HepG2 (cell line): ENCODE measurements at places on chromosomes 4 and X. TPM values are rescaled to one million over a fixed set of nuclear protein-coding genes. Genes with fewer than 3 reads are reported as not detected.
A peak's percentile ranks its signal among the peaks of the same experiment; 100 is the strongest.

GRCh38 chr4:77800483-77801259 lies 18.5 kb downstream of the CNOT6L start:
- no peak for DNase-seq

DNA sequence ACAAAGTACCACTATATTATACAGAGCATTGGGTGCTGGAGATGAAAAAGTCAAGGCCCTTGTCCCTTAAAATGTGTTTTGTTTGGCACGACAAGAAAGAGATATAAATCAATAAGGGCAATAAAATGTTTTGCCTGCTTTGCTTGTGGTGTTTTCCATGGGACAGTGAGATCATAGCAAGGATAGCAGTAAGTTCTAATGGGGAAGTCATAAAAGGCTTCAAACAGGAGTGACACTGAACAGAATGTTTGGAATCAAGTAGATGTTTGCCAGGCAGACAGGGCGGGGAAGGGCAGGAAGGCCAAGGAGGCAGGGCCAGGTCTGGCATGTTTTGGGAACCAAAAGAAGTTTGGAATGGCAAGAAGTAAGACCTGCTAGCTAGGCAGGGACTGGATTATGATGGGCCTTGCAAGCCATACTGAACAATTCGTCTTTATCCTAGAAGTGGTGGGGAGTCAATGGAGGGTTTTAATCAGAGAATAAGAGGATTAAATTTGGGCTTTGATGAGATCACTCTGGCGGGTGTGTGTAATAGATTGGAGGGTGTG lies 16.4 kb downstream of the FGF2 start:
- no peak for DNase-seq

DNA sequence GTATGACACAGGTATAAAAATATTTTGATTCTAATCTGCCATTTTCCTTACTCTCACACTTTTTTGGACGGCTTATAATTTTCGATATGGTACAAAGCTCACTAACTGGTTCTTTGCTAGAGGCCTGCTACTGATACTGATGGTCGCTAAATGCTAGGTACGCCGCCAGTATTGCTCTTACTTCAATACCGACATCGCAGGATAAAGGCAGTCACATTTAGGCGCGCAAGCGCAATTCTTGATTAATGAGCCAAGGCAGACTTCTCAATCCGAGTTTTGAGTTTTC lies 557 bp upstream of the USP38 start:
- DNase-seq: no peak

GRCh38 chr4:145613566-145614232 lies 5.5 kb upstream of the MMAA start:
- no peak for DNase-seq

DNA sequence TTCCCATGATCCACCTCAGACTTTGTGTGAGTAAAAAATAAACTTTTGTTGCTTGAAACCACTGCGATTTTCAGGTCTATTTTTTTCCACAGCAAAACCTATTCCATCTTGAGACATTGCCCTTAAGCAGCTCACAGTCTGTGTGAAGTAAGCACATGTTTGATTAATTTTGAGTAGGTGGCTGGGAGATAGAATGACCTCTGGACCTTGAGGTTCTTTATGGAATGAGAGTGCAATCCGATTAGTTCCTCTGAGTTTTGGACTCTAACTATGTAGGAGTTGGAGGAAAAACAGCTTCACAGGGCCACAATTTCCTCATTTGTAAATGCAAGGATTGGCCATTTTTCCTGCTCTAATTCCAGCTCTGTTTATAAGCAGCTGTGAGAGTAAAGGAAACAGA lies 234.1 kb upstream of the IGFBP7 start:
- no peak for DNase-seq

DNA sequence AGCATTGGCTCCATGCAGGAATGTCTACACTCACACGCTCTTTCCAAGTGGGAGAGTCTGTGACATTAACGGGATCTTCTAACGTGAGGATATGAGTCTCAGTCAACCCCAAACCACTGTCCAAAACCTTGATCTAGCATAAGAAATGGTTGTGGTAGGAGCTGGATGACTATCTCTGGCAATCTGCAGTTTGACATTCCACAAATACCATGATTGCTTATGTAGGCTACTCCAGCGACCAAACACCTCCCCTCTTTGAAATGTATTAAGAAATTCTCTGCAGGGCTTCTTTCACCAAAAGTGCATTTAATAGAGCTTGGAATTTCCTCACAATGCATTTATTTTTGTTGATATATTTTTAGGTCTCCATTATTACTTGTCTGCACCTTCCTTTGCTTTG lies 14.1 kb upstream of the STX18 start:
- DNase-seq: peak; percentile 63

DNA sequence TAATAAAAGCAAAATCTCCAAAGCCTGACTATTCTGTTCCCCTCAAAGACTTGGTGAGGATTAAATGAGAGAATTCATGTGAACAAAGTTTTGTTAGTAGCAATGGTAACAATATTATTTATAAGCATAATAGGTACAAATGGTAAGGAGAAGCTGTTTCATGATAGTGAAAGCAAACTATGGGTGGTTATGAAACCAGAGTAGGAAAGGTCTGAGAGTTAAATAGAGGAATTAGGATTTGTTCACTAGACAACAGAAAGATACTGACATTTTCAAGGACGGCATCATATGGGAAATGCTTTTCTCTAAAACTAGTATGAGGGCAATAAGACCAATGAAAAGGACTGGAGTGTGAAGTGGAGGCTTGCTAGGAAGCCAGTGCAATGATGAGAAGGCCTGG lies 128.6 kb upstream of the FTHL17 start:
- DNase-seq: no peak

The NWD2 gene
- not detected in 2 replicates for polyA plus RNA-seq

The PRDX4 gene
- polyA plus RNA-seq: 168 and 217 TPM in 2 replicates

- DNase-seq: no peak
These were observed 183.3 kb downstream of the KDR start for GRCh38 chr4:54941994-54942552.

DNA sequence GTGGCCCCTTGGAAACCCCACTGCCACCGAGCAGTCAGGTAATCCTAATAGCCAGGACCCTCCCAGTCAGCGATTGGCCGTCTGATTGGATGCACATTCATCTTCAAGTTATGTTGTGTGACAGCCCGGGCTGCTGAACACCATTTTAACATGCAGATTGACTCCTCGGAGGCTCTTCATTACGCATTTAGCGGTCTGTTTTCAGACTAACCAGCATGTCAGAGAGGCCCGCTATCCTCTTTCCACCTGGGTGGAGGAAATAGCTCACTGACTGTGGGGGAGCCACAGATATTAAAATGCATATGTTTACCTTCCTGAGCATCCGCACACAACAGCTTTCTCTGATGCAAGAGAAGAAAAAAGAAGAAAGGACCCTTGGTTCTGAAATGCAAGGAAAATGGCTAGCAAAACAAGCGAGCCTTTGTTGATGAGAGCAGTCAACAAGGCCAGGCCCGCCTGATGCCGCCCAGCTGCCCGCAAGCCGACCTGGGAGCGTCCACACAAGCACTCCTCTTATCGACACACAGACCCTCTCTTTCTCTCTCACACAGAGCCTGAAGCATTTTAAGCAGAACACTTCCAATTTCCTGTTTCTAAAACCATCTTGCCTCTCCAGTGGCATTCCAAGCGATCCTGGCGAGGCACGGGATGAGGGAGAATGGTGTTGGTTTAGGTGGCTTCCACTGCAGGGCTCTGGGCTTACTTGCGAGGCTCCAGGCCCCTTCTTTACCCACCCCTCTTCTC lies 118.3 kb downstream of the MGST2 start:
- DNase-seq: peak; percentile 53

DNA sequence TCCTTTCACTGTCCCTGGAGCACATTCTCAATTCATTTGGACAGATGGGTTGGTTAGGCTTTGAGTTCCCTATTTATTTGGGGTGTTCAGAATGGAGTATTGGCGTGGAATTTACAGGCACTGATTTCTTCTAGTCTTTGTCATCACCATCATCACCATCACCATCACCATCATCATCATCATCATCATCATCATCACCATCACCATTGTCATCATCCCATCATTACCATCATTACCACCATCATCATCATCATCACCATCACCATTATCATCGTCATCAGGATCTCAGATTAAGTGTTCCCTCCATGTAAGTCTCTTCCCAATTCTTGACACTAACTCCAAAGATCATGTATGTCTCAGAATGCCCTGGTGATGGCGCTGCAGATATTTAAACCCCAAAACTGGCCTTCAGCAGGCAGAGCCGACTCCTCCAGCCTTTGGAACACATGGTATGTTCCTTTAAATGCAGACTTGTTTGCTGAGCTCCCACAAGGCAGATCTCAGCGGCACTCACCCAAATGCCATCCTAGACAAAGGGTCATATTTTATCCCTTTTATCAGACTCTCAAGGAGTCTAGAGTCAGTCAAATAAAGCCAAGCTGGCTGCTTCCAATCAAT lies 19.8 kb upstream of the FAM9A start:
- no peak for DNase-seq

DNA sequence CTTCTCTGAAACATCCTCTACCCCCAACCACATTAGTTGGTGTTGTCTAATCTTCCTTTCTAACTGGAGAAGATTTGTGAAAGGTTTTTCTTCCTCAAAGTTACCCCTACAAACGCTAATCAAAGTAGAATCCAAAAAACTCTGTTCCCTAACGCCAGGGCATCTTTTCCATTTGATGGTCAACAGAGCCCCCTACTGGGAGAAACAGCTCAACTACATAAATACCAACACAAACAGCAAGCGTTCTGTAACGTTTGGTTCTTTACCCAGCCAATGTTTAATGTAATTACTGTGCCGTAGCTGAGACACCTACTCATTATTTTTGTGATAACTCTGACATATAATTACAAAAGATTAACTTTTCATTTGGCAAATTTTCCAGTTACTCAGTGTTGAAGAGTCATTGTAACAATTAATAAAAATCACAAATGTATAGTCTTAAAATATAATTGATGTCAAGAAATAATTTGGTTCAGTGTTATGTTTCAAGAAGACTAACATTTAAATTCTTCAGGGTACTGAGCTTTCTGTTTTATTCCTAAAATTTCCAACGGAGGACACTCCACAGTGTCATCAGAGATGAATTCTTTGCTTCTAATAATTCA lies 94.9 kb upstream of the TBC1D9 start:
- peak; percentile 53 for DNase-seq

- DNase-seq: peak; percentile 61
These were observed 5.0 kb downstream of the CENPU start for GRCh38 chr4:184728858-184729257.

DNA sequence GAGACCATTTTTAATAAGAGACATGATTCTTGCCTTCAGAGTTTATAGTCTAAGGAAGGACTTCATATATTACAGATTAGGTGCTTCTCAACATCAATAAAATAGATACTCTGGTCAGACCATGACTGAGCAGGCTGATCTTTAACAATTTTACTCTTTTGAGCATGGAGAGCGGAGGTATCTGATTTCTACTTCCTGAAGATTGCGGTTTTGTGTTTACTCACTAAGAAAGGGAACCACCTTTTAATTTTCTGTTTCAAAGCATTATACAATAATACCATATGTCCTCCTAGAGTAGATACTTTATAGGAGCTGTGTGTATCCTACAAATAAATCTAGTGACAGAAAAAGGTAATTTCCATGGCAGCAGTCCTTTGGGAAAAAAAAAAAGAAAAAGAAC lies 12.5 kb downstream of the MORC4 start:
- DNase-seq: no peak

DNA sequence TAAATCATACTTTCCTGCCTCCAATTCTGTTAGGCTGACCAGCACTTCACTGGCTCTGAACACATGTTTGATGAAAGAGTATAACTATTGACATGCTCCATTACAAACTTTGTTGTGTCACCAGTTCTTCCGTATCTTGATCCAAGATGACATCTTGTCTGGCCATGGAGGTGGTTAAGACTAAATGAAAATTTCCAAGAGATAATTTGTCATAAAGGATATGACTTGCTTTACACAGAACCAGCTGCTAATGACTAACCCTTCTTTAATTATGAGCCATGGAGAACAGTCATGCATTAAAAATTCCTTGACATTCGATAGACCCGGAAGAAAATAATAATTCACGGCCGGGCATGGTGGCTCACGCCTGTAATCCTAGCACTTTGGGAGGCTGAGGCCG lies 17.7 kb upstream of the N4BP2 start:
- no peak for DNase-seq

The SYP gene
- polyA plus RNA-seq: 2.0 and 4.4 TPM in 2 replicates

DNA sequence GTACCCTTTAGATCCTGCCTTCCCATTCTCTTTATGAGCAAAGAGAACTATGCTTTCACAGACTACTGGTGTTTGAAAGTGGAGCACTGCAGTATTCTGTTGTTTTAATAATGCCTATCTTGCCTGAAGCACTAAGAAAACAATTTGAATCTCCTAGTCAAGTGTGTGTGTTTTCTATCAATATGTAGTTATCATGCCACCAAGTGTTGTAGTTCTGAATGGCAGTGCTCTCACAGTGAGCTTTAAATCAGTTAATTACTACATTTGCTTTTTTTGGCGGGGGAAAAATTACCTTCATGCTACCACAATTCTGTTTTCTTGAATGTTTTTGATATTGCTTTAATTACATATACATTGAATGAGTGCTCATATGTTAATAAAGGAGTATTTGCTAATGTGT lies 143.6 kb upstream of the FAM47A start:
- DNase-seq: no peak

The OTOP1 gene
- not detected in 2 replicates for polyA plus RNA-seq

DNA sequence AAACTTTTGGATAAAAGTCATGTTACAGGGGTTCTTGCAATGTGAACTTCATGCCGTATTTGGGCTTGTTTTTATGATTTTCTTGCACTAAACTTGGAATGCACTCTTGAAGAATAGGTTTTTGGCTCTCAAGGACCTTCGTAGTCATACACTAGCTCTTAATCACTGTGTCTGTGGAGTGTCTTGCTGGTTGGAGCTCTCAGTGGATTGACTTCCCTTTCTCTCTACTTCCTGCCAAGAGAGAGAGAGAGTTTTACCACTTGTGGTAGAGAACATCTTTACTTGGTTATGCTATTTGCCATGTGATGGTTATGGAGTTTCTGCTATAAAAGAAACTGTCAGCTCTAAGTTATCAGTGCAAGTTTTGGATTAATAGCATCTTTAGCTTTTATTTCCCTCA lies 112.4 kb downstream of the BMPR1B start:
- DNase-seq: no peak

The BRS3 gene
- polyA plus RNA-seq: not detected in 2 replicates
